GM18507 (cell line): ENCODE measurements at places on chromosomes 5 and 9.

DNA sequence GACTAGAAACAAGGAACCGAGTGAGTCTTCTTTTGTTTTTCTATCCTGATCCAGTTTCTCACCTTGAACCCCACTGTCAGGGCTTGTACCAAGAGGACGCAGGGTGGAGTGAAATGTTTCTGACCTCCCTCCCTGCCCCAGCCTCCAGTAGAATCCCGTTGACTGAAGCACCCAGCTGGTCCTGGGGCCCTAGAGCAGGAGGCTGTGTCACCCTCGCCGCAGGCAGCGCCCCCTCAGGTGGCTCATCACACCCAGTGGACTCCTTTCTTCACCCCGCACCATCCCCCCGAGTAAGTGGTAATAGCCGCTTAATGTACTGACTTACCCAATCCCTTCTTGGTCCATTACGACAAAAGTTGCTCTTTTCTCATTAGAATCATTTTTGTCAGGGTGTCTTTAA, 53.8 kb downstream of the MVB12B start:
- DNase-seq, result no peak

DNA sequence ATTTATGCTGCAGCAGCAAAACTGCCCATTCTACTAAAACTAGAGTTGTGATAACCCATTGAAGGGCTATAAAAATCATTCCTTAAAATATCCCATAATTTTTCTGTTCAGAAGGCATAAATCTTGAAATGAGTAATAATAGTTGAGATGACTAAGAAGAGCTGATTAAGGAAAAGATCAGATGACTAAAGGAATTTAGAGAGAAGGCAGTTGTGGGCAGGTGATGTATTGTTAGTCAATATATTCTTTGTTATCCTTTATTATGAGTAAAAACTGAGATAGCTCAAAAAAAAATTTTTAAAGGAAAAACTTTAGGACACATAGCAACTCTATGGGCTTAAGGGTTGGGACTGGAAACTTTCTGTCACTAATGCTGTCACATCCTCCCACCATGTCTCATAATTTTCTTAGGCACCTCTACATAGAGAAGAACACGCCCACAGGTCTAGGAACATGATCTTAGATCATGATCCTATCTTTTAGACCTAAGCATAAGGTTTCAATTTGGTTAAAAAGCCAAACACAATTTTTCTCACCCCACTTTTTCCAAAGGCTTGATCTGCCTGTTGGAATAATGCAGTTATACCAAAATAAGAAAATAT, 597.5 kb upstream of the MEF2C start:
- no peak for DNase-seq

GRCh38 chr9:133786907-133787753, 49.0 kb upstream of the SARDH start:
- no peak for DNase-seq

DNA sequence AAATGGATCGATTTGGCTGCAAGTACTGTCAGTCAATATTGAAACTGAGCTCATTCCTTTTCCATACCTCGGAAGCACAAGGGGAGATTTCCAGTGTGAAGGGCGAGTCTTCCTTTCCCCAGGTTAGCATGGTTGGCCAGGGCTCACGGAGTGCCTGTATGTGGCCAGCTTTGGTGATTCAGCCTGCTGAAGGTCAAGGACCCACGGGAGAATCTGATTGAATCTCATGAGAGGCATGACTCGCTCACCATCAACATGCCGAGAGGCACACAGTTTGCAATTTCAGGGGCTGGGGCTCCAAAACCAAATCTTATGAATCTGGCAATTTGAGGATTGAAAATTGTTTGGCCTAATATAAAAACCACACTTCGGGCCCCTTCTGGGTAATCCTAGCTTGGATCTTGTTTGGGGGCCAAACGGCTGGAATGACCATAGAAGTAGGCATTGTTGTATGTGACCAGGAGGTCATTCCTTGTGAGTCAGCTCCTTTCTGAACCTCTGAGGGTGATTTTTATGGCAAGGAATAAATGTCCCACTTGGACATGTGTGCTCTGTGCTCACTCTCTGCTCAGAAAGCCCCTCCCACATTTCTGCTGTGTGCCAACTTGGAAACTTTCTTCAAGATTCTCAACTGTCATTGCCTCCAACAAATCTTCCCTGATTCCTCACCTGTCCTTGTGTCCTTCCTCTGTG, 69.8 kb downstream of the DOCK2 start:
- no peak for DNase-seq

DNA sequence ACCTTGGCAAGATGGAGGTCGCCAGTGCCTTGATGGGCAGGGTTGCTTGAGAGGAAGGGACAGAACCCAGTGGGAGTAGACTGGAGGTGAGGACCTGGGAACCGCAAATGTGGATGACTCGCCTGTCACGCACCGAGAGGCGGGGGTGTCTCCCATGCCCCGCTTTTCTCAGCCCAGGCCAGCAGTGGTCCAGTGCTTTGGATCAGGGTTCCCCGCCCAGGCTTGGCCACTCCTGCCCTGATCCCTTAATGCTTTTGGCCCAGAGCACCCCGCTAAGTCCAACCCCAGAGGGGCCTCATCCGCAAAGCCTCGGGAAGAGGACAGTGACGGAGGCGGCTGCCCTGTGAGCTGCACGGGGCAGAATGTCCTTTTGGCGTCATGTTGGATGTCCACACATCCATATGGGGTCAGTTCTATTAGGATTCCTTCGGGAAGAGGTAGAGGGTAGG, 2.4 kb downstream of the MRPS2 start:
- DNase-seq, result no peak

GRCh38 chr9:137757139-137757538, 120.4 kb upstream of the CACNA1B start:
- DNase-seq, result no peak

GRCh38 chr5:52896534-52897237, 92.5 kb upstream of the ITGA2 start:
- no peak for DNase-seq

DNA sequence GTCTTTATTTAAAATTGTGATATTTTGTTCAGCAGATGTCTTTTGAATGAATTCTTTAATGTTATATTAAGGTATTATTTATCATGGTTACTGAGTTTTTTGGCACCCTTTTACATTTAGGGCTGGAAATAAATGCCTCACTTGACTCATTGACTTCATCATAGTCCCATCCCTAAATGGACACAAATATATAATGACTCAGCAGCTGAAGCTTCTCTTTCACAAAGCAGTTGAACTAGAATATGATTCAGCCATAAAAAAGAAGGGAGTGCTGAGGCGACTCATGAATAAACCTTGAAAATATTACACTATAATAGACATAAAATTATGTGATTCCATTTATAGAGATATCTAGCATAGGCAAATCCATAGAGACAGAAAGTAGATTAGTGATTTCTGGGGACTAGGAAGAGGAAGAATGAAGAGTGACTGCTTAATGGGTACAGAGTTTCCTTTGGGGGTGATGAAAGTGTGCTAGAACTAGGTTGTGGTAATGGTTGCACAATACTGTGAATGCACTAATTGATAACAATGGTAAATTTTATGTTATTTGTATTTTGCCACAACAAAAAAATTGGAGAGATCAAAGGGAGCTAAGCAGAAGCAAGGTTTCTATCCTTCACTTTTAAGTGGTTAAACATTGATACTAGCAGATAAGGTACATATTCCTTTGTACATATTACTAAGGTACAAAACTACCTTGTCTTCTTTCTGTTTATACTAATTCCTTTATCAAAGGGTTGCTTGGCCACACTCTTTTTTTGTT, 449.6 kb downstream of the NTRK2 start:
- no peak for DNase-seq

GRCh38 chr9:127162864-127163365, 40.5 kb upstream of the ANGPTL2 start:
- no peak for DNase-seq

DNA sequence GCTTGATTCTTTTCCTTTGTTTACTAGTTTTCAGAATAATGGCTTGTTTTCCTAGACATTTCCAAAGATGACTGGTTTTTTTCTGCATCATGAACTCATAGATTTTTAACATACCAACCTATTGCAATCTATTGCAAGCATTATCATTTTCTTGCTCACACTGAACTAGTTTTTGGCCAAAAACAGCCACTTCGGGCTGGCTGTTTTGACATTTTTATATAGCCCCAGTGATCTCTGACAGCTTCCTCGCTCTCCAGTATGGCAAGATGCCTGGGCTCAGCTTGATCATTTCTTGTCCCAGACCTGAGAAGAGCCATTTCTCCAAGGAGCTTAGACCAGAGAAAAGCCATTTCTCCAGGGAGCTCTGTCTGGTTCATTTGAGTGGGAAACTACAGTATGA, 94.3 kb upstream of the MAMDC2 start:
- DNase-seq, result no peak

GRCh38 chr9:129803676-129804060, 684 bp downstream of the TOR1B start:
- DNase-seq, result no peak

DNA sequence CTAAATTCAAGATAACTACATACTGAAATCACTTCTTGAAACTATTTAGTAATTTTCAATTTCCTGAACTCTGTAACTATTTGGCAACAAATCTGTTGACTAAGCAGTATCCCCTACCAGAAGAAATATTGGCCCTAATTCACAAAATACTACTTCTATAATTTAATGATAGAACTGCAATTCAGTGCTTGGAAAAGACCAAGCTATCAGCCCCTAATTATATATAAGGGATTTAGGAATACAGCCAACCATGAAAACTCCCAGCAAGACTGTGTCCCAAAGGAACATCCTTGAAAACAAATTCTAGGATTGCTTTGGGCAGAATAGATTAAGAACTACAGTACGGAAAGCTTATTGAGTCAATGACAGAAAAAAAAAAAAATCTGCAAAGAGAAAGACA, 169.2 kb downstream of the RAB3C start:
- no peak for DNase-seq

DNA sequence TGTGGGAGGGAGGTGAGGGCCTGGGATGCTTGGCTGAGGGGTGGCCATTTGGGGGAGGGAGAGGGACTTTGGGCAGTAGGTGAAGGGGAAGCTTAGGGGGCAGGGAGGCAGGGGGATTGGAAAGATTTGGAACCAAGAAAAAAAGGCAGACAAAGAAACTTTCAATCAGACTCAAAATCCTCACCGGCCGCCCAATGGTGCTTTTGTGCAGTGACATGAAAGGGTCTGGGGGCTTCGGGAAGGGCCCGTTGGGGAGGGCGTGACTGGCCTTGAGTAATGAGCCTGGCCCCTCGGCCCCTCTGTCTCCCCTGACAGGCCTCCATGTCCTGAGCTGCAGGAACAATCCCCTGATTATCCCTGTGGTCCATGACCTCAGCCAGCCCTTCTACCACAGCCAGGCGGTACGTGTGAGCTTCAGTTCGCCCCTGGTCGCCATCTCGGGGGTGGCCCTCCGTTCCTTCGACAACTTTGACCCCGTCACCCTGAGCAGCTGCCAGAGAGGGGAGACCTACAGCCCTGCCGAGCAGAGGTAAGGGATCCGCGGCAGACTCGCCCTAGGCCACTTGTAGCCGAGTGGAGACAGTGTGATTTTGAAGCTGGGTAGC, 181.1 kb downstream of the PAPPA start:
- DNase-seq, result no peak

DNA sequence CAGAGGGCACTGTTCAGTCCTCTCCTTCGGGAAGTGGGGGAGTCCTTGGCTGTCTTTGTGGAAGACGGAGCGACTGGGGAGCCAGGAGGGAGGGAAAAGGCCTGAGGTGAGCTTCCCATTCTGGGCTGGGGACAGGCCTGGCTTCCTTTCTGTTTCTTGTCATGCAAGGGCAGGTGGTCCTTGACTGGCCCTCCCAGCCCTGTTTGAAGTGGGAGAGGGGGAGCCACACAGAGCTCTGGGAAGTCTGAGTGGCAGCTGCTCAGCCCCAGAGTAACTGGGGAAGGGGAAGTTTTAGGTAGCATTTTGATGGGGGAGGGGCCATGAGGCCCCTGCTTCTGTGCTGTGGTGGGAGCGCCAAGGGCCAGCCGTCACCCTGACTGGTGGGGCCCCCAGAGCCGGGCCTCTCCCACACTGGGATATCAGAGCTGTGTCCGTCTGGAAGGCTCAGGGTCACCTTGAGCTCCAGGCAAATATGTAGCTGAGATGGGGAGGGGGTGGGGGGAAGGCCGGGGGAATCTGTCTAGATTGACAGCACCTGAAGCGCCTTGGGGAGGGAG, 6.5 kb downstream of the UNC5A start:
- no peak for DNase-seq

- peak; percentile 70 for DNase-seq
Measured at GRCh38 chr5:154190595-154191304, at the start of gene GALNT10. TSS of gene GALNT10 (plus strand) at chr5:154190733. CDS start at chr5:154190867, 134 bp downstream.

DNA sequence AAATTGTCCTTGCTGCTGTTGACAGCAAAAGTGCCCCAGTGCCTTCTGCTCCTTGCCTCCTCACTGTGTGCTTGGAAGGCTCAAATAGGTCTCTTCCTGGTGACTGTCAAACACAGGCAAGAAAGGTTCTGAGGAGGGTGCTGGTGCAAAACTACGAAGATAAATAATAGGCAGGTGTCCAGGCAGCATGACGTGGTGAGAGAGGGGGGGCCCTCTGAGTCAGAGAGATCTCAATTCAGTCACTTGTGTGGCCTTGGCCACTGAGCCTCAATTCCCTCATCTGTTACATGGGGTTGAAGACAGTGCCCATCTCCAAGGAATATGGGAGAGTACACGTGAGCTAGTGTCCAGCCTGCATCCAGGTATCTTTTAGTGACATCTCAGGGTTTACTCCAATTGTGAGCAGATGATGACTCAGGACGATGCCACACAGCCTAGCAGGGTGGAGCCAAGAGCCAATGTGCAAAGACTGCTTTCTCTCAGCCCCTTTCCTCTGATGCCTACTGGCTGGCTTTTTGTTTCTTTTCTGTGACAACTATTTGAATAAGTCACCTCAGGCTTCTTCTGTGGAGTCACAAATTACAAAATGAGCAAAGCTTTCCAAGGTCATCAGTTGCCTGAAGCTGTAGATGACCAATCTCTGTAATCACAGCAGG, 29.7 kb upstream of the SMIM32 start:
- no peak for DNase-seq

DNA sequence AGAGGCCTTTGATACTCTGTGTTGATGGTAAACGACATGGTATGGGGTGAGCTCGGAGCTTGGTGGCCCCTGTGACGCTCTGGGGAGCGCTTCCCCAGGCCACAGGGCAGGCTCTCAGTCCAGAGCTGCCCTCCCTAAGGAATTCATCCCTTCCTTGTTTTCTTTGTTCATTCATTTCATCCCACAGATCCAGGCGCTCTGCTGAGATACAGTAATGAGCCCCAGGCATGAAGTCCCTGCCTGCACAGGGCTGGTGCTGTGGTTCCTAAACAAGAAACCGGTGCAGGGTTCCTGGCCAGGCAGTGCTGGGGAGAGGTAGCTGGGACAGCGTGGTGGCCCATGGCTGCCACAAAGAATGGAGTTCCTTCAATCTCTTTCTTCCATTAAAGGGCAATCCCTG, 14.4 kb downstream of the NEK6 start:
- DNase-seq, result no peak

GRCh38 chr5:157917899-157918809, 59.2 kb upstream of the CLINT1 start:
- no peak for DNase-seq

- DNase-seq, result no peak
Measured at GRCh38 chr9:17751486-17751885, 172.6 kb downstream of the SH3GL2 start.

GRCh38 chr9:123305879-123306278, 37.5 kb upstream of the STRBP start:
- DNase-seq, result no peak
